ENCODE measurements at places on chromosomes 5 and 9.

DNA sequence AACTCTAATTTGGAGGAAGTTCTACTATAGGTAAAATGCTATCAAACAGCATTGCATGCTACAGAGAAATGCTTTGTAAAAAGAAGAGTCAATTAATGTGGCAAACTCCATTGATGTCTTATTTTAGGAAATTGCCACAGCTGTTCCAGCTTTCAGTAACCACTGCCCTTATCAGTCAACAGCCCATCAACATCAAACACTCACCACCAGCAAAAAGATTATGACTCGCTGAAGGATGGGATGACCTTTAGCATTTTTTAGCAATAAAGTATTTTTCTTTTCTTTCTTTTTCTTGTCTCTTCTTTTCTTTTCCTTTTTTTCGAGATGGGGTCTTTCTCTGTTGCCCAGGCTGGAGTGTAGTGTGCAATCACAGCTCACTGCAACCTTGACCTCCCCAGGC is 26.0 kb downstream of the CRHBP start:
- DNase-seq = no peak

DNA sequence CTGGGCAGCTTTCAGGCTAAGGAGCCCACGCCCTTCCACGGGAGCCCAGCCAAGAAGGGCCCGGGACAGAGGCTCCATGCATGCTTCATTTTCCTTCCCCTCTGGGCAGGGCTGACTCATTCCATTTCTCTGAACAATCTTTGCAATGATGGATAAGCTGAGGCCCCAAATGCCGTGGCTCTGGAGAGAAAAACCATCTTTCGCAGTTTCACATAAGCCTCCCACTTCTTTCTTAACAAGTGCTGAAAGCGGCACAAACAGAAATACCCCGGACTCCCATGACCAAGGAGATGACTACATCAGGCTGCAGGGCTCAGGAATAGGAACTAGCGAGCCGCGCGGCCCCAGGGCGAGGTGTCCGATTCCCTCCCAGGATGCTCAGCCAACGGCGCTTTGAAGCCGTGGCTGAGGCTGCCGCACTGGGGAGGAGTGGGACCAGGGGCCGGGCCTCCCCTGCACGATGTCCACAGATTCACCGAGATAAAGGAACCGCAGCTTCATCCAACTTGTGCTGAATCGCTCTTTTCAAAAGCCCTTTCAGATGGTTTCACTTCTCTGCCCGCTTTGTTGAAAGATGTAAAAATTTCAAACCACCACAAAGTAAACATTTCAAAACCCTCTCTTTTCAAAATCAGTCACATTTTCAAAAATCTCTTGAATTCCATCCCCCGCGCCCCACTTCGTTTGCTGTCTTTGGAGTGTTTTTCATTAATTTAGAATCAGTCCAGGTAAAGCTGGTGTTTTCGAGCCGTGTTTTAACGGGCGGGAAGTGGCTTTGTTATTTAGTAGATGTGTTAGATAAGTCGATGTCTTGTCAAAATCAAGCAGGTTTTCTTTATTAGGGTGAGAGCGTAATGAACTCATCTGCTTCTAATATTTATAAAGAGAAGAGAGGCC is 96.5 kb upstream of the LMX1B start:
- DNase-seq = peak; percentile 35

GRCh38 chr9:126088336-126088735 is 238.3 kb upstream of the MVB12B start:
- DNase-seq = no peak

DNA sequence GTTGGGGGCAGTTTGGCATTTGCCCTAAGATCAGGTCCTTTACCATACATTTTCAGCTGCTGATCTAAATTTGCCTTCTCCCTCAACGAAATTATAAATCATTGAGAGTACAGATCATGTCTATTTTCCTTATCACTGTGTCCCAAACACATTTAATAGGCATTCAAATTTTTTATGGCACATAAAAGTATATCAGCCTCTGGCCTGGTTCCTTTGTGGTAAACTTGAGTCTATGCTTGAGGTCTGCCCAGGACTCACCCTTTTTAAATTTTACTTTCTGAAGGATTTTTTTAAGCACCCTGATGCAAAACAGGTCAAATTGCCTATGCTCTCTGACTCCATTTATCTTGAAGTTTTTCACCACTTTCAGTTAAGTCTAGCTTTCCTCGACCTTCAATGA is 163.6 kb upstream of the GRIN3A start:
- no peak for DNase-seq

DNA sequence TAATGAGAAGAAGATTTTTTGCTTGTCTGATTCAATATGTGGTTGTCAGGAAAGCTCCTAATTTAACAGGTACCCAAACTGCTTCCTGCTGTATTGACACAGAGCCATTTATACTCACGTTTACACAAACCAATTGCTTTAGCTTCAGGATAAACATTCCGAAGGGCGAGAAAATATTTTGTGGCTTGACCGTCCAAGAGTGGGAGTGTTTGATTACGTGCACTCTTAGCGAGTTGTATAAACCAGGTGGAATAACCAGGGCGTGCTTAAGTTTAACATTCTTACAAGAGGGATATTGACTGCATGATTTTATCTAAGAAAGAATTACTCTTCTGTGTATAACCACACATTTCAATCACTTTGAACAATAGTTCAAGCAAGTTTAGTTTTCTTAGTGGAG is 278.7 kb upstream of the TYRP1 start:
- DNase-seq = no peak

DNA sequence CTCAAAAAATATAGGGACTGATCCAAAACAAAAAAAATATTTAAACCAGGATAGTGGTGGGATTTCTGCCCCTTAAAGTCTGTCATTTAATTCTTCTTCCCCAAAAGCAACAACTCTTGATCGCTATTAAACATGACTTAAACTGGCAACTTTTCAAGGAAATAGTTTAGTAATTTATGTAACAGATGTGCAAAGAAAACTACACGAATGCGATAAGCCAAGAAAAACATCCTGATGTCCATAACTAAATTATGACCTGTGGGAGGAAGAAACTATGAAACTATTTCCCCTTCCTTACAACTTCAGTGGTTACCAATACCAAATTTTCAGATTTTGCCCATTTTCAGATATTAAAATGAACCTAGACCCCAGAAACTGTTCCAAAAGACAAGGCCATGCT is 31.5 kb downstream of the CLINT1 start:
- DNase-seq = no peak

GRCh38 chr9:95103281-95103771 is 214.2 kb downstream of the FANCC start:
- no peak for DNase-seq

GRCh38 chr5:151408591-151409230 is 38.7 kb upstream of the SLC36A1 start:
- no peak for DNase-seq

DNA sequence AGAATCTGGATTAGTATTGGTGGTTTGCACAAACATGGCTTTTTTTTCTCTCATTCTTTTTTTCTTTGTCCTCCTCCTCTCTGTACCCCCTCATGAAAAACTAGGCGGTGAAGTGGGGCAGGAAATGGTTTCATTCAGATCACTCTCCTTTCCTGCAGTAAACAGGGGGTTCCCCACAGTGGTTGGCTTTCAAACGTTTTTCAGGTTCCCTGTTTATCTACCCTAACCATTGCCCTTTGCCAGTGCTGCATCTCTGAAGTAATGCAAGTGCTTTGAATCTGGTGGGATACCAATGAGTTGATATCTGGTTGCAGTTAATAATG is 29.8 kb downstream of the NR4A3 start:
- peak; percentile 13 for DNase-seq

GRCh38 chr9:7333719-7334118 is 465.9 kb downstream of the DMAC1 start:
- DNase-seq = no peak

- no peak for DNase-seq
Observed at GRCh38 chr5:79036769-79037168, 32.7 kb downstream of the DMGDH start.

- no peak for DNase-seq
Observed at GRCh38 chr9:136172412-136173079, 32.4 kb downstream of the LHX3 start.

Data from CD4-positive, alpha-beta T cell treated with Interleukin-17A for 4 hours (primary cell).